ENCODE measurements at places on chromosomes 12 and 14.

DNA sequence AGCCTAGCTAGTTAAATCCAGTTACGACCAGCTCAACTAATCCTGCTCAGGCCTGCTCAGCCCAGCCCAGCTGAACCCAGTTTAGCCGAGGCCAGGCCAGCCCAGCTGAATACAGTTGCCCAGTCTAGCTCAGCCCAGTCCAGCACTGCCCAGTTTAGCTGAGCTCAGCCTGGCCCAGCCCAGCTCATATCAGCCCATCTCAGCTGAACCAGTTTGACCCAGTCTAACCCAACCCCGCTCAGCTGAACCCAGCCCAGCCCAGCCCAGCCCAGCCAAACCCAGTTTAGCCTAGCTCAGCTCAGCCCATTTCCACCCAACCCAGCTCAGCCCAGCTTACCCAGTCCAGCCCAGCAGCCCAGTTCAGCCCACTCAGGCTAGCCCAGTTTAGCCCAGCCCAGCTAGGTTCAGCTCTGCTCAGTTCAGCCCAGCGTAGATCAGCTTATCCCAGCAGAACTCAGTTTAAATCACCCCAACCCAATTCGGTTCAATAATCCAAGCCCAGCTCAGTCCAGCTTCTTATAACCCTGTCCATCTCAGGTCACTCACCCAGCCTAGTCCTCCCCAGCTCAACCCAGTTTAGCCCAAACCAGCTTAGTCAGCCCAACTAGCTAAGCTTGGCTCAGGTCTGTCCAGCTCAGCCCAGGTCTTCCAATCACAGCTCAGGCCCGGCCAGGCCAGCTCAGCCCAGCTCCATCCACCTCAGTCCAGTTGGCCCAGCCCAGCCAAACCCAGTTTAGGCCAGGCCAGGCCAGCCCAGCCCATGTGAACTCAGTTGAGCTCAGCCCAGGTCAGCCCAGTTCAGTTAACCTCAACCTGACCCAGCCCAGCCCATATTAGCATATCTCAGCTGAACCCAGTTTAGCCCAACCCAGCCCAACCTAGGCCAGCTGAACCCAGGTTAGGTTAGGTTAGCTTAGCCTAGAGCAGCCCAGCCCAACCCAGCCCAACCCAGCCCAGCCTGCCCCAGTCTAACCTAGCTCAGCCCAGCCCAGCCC lies 76.7 kb downstream of the TMEM121 start:
- no peak for DNase-seq

GRCh38 chr12:10364815-10365622 lies 24.8 kb downstream of the KLRK1 start:
- peak; percentile 45 for DNase-seq

DNA sequence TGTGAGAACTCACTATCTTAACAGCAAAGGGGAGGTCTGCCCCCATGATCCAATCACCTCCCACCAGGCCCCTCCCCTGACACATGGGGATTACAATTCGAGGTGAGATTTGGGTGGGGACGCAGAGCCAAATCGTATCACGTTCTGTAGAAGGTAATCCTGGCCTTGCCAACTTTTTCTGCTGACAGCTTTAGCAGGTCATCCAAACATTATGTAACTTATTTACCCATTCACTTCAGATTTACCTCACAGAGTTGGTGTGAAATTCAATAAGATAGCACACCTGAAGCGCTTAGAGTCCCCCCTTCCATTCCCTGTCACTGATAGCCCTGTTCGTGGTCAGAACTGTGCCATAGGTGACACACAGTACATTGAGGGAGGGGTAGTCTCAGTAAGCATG lies 219.1 kb downstream of the FBXL14 start:
- no peak for DNase-seq

DNA sequence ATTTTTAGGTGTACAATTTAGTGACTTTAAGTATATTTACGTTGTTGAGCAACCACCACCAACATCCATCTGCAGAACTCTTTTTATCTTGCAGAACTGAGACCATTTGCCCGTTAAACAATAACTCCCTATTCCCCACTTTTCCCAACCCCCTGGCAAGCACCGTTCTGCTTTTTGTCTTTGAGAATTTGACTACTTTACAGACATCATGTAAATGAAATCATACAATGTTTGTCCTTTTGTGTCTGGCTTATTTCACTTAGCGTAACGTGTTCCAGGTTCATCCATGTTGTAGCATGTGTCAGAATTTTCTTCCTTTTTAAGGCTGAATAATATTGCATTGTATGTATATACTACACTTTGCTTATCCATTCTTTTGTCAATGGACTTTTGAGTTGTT lies 201.5 kb downstream of the DACT1 start:
- DNase-seq, result no peak

GRCh38 chr14:23432102-23432925 lies 3.1 kb downstream of the MYH7 start:
- no peak for DNase-seq

DNA sequence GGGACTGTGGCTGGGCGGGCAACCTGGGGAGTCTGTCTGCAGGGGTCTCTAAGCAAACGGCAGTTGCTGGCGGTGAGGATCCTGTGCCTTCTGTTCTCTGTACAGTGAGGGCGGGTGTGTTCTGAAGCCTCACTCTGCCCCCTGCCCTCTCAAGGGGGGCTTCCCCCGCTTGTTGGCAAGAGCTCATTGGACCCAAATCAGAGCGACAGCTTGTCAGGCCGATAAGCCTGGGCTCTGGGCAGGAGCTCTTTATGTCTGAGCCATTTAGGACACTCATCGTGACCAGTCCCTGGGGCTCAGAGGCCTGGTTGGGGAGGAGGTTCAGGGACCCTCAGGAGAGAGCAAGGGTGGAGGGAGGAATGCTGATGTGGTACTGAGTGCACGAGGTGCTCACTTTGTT lies 136.0 kb downstream of the TSPAN9 start:
- no peak for DNase-seq

- DNase-seq, result no peak
Measured at GRCh38 chr12:62297321-62297720, 37.1 kb downstream of the USP15 start.

DNA sequence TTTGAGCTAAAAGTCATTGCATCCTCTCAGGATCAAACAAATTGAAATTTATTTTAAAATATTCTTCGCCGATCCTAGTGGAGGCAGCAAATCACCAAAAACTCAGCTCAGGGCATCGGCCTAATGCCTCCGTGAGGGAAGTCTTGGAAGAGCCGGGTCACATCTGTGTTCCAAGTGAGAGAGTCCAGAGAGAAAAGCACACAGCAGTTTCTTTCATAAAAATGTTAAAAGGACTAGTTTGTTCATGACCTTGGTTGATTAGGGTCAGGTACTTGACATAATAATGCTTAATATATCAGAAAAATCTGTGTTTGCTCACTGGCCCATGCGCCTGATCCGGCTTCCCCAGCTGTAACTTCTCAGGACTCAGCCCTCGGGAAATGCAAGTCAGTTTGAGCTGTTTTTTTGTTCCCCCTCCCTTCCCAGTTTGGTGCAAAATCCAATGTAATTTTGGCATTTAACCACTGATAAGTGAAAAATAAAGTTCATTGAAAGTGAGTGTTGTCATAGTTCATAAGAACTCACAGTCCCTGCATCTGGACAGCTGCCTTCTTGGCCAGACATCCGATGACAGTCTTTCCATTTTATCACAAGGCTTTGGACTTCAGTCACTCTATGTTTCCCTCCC lies 161.7 kb downstream of the CAND1 start:
- no peak for DNase-seq

DNA sequence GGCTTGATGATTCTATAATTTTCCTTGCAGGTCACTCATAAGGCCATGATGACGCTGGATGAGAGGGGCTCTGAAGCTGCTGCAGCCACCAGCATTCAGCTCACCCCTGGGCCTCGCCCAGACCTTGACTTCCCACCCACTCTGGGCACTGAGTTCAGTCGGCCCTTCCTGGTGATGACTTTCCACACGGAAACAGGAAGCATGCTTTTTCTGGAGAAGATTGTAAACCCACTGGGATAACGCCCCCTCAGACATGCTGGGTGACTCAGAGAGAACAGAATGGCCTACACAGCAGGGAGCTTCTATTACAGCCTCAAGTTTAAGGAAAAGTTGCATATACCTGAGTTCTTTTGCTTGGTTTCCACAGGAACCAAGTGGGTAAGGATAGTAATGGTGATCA lies 34.3 kb downstream of the SERPINA3 start:
- no peak for DNase-seq

DNA sequence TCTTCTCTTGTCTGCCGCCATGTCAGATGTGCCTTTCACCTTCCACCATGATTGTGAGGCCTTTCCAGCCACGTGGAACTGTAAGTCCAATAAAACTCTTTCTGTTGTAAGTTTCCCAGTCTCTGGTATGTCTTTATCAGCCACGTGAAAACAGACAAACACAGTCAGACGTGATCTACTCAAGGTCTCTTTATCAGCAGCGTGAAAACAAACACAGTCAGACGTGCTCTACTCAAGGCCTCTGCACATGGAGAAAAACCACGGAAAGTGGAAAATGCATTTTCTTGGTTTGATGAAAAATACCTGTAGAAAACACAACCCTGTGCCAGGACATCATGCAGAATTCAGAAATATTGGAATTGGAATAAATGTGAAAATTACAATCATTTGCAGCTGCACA lies 1115.7 kb downstream of the TMEM121 start:
- no peak for DNase-seq

- no peak for DNase-seq
Measured at GRCh38 chr12:13404631-13405473, 208.3 kb downstream of the EMP1 start.

- no peak for DNase-seq
Measured at GRCh38 chr14:102998393-102998792, 59.0 kb downstream of the CDC42BPB start.

DNA sequence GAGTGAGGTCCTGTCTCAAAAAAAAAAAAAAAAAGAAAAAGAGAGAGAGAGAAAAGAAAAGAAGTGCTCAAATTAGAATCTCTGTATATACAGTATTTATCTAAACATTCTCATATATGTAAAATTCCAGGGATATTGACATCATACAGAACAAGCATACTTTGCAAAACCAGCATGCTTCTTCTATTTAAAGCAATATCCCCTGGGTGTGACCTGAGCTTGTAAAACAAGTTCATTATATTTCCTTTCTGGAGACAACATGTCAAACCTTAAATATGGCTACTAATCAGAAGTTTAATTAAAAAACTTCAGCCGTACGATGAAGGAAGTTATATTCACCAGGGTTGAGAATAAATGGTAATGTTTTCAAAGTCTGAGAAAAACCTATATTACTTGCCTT lies 175.8 kb upstream of the HMGA2 start:
- DNase-seq, result no peak

Data from iPS DF 6.9 (cell line).